Activated T-helper 1 cell treated with anti-CD3 and anti-CD28 coated beads, Interleukin-12 subunit alpha, Interleukin-12 subunit beta, Interleukin-2, Interleukin-4 antibody, amounts not matched to agents 30 ng/mL and 10 ng/mL and 1 ng/mL, durations not matched to agents 14 hours and 24 hours and 36 hours (primary cell): ENCODE measurements at places on chromosomes 4 and X.
A peak's percentile ranks its signal among the peaks of the same experiment; 100 is the strongest.

DNA sequence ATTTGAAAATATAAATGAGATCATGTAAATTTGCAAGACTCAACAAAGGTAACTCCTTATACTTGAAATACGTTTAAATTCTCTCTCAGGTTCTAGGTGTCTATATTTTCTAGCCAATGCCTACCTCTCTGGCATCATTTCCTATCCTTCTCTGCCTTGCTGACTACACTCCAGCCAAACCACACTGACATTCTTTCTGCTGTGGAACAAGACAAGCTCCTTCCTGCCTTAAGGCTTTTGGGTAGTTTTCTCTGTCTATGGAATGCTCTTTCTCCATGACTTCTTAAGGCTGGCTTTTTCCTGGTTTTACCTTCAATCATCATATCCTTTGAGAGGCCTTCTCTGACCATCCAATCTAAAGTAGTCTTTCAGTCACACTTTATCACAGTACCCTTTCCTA, 201.0 kb downstream of the SPRY1 start:
- no peak overlapping the region for H3K4me3 ChIP-seq

- no peaks in the 10 kb centered on the region for H3K4me1 ChIP-seq
- H3K27ac ChIP-seq: no peak overlapping the region
- no peak for DNase-seq
- no peaks in the 10 kb centered on the region for H3K36me3 ChIP-seq
Observed at GRCh38 chrX:81377329-81377728, 175.4 kb downstream of the SH3BGRL start.

GRCh38 chr4:2194496-2194895, 47.4 kb downstream of the HAUS3 start:
- H3K36me3 ChIP-seq: peaks cover 8% of the 10 kb centered on the region
- H3K4me1 ChIP-seq: peaks cover 4% of the 10 kb centered on the region
- no peak for DNase-seq
- H3K4me3 ChIP-seq: no peak overlapping the region

GRCh38 chr4:61204353-61205060, 4.4 kb downstream of the ADGRL3 start:
- no peaks in the 10 kb centered on the region for H3K4me1 ChIP-seq
- peaks cover 41% of the 10 kb centered on the region for H3K27me3 ChIP-seq
- no peak overlapping the region for H3K4me3 ChIP-seq
- no peak overlapping the region for H3K27ac ChIP-seq
- peaks cover 4% of the 10 kb centered on the region for H3K36me3 ChIP-seq

DNA sequence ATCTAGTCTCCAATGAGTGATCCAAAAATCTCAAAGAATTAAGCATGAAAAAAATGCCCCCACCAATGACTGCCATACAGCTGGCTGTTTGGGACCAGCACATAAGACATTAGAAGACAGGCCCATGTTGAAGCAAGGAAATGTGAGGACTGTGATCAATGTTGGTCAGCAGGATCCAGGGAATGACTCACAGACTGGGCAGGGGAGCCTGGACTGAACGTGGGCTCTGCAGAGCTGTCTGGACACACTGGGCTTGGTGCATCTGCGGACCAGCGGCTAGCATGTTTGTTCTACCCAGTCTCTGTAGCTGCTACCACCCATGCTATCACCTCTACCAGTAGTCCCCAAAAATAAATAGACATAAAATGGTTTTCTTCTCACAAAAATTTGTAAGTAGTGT, 108.6 kb downstream of the PALLD start:
- H3K4me3 ChIP-seq: no peak overlapping the region
- H3K36me3 ChIP-seq: no peaks in the 10 kb centered on the region
- DNase-seq: no peak
- H3K27me3 ChIP-seq: peaks cover 18% of the 10 kb centered on the region
- H3K4me1 ChIP-seq: no peaks in the 10 kb centered on the region
- no peak overlapping the region for H3K27ac ChIP-seq

- H3K36me3 ChIP-seq: no peaks in the 10 kb centered on the region
- H3K27me3 ChIP-seq: no peaks in the 10 kb centered on the region
- no peaks in the 10 kb centered on the region for H3K4me1 ChIP-seq
- no peak for DNase-seq
Observed at GRCh38 chr4:174764105-174764729, 64.8 kb downstream of the GLRA3 start.

- peaks cover 5% of the 10 kb centered on the region for H3K4me1 ChIP-seq
- no peak overlapping the region for H3K4me3 ChIP-seq
- H3K27ac ChIP-seq: no peak overlapping the region
Observed at GRCh38 chr4:26281881-26282280, 38.9 kb upstream of the RBPJ start.

GRCh38 chr4:8077181-8078108, 81.2 kb downstream of the ABLIM2 start:
- H3K27ac ChIP-seq: no peak overlapping the region
- H3K36me3 ChIP-seq: no peaks in the 10 kb centered on the region
- H3K27me3 ChIP-seq: peaks cover 4% of the 10 kb centered on the region

GRCh38 chr4:6122496-6122895, 77.9 kb downstream of the JAKMIP1 start:
- H3K4me1 ChIP-seq: peaks cover 16% of the 10 kb centered on the region
- no peak for DNase-seq
- no peaks in the 10 kb centered on the region for H3K27me3 ChIP-seq

GRCh38 chr4:127309369-127310102, 323.2 kb upstream of the INTU start:
- H3K27ac ChIP-seq: no peak overlapping the region
- no peak overlapping the region for H3K4me3 ChIP-seq
- H3K27me3 ChIP-seq: no peaks in the 10 kb centered on the region
- no peak for DNase-seq

GRCh38 chrX:17527135-17527701, 152.2 kb downstream of the NHS start:
- no peak overlapping the region for H3K4me3 ChIP-seq
- H3K4me1 ChIP-seq: peaks cover 6% of the 10 kb centered on the region
- no peak for DNase-seq

- peaks cover 5% of the 10 kb centered on the region for H3K4me1 ChIP-seq
- no peaks in the 10 kb centered on the region for H3K36me3 ChIP-seq
- no peak for DNase-seq
- H3K27ac ChIP-seq: no peak overlapping the region
- peaks cover 4% of the 10 kb centered on the region for H3K27me3 ChIP-seq
Observed at GRCh38 chrX:111168314-111168713, 72.3 kb downstream of the PAK3 start.

- H3K36me3 ChIP-seq: peaks cover 15% of the 10 kb centered on the region
- no peak overlapping the region for H3K4me3 ChIP-seq
- H3K27ac ChIP-seq: peak overlapping the region; percentile 68
- H3K4me1 ChIP-seq: peaks cover 20% of the 10 kb centered on the region
Observed at GRCh38 chr4:102734591-102735385, 26.0 kb downstream of the MANBA start.

GRCh38 chr4:104969394-104970082, 177.1 kb upstream of the TET2 start:
- H3K4me3 ChIP-seq: no peak overlapping the region
- peaks cover 5% of the 10 kb centered on the region for H3K27me3 ChIP-seq
- peaks cover 26% of the 10 kb centered on the region for H3K4me1 ChIP-seq
- peaks cover 9% of the 10 kb centered on the region for H3K36me3 ChIP-seq
- no peak for DNase-seq

- H3K4me3 ChIP-seq: no peak overlapping the region
- no peaks in the 10 kb centered on the region for H3K27me3 ChIP-seq
Observed at GRCh38 chrX:155544881-155545280, 67.9 kb downstream of the TMLHE start.

DNA sequence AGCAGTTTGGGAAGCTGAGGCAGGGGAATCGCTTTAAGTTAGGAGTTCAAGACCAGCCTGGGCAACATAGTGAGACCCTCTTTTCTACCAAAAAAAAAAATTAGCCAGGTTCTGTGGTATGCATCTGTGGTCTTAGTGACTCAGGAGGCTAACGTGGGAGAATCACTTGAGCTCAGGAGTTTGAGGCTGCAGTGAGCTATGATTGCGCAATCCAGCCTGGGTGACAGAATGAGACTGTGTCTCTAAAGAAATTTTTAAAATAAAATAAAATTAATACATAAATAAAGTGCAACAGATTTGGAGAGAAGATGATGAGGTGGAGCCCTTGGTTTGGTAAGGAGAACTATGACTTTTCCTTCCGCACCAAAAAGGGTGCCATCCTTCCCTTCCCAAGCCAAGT, 436.9 kb downstream of the NLGN4X start:
- H3K4me3 ChIP-seq: no peak overlapping the region
- no peaks in the 10 kb centered on the region for H3K4me1 ChIP-seq
- no peak for DNase-seq
- H3K27me3 ChIP-seq: no peaks in the 10 kb centered on the region
- no peak overlapping the region for H3K27ac ChIP-seq

- H3K4me3 ChIP-seq: no peak overlapping the region
- DNase-seq: no peak
- H3K36me3 ChIP-seq: peaks cover 32% of the 10 kb centered on the region
- peaks cover 13% of the 10 kb centered on the region for H3K4me1 ChIP-seq
Observed at GRCh38 chr4:139337612-139338011, 35.3 kb upstream of the NDUFC1 start.

GRCh38 chr4:184250795-184251669, 33.4 kb upstream of the ENPP6 start:
- peak overlapping the region; percentile 27 for H3K4me3 ChIP-seq
- H3K27ac ChIP-seq: peak overlapping the region; percentile 94
- H3K27me3 ChIP-seq: peaks cover 1% of the 10 kb centered on the region
- no peaks in the 10 kb centered on the region for H3K36me3 ChIP-seq
- H3K4me1 ChIP-seq: peaks cover 38% of the 10 kb centered on the region

DNA sequence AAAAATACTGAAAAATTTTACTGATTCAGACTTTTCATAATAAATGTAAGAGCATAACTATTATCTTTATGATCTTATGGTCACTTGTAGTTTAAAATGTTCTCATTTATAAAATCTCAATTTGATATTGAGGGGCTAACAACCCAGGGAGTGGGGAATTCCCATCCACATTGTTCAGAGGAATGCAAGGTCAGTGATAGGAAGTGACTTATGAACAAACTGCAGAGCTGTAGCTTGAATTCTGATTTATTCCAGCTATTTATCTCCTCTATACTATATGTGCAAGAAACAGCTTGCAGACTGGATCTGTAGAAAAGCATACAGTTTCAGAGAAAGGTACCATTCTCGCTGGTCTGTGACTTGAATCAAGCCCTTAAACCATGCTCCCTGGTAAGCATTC, 61.6 kb downstream of the SEC24D start:
- H3K36me3 ChIP-seq: peaks cover 5% of the 10 kb centered on the region
- H3K4me3 ChIP-seq: no peak overlapping the region
- no peak overlapping the region for H3K27ac ChIP-seq
- H3K4me1 ChIP-seq: no peaks in the 10 kb centered on the region
- DNase-seq: no peak

DNA sequence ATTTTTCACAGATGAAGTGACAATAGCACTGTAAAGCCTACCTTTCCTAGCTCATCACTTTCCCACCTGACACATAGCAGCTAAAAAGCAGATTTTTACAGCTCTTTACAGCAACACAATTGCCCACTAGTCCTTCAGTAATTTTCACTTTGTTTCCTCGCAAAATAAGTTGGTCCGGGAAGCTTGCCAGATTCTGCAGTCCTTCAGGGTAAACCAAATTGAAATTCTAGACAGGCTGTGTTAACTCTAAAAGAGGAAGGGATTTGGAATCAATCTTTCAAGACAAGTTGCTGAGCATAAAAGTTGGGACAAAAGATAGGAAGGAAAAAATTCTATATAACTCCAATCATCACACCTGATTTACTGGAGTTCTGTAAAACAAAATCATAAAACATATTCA, 8.7 kb downstream of the C1QTNF7 start:
- no peak overlapping the region for H3K27ac ChIP-seq
- no peak for DNase-seq
- no peaks in the 10 kb centered on the region for H3K36me3 ChIP-seq
- no peak overlapping the region for H3K4me3 ChIP-seq

- H3K27ac ChIP-seq: no peak overlapping the region
- H3K4me1 ChIP-seq: peaks cover 5% of the 10 kb centered on the region
- H3K36me3 ChIP-seq: no peaks in the 10 kb centered on the region
Observed at GRCh38 chr4:182492423-182492822, 249.2 kb downstream of the TENM3 start.

DNA sequence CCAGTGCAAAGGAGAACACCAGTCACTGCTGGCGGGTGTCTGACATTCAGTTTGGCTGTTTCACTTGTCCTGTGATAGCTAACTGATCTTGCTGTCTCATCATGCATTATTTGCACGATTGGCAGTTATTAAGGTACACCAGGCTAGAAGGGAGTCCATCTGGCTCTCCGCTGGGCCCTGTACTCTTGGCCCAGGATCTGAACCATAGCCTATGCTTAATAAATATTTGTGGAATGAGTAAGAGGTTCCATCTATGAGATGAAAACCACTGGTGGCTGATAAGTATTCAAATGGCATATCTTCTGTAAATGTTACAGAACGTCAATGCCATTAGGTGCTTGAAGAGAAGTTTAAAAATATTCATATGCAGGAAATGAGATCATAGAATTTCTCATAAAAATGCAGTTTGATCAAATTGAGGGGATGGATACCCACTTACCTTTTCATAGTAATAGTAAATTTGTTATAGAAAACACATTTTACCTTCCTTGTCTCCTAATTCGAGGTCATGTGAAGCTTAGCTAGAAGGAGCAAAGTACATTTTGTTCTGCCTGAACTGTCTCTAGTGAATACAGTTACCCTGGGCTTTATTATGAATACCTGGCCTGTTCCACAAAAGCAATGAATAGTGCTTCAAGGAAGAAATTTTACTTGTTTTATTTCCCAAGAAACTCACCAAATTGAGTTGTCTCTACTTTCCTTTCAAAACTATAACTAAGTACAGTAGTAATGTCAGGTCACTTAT, 213.5 kb downstream of the CBR4 start:
- H3K27ac ChIP-seq: no peak overlapping the region
- H3K4me3 ChIP-seq: no peak overlapping the region
- no peaks in the 10 kb centered on the region for H3K36me3 ChIP-seq
- H3K4me1 ChIP-seq: no peaks in the 10 kb centered on the region
- H3K27me3 ChIP-seq: peaks cover 2% of the 10 kb centered on the region
- DNase-seq: no peak

- no peak overlapping the region for H3K27ac ChIP-seq
- H3K36me3 ChIP-seq: no peaks in the 10 kb centered on the region
- no peak overlapping the region for H3K4me3 ChIP-seq
- no peak for DNase-seq
- no peaks in the 10 kb centered on the region for H3K27me3 ChIP-seq
Observed at GRCh38 chr4:161132715-161133425, 1030.9 kb downstream of the FSTL5 start.

- H3K36me3 ChIP-seq: peaks cover 42% of the 10 kb centered on the region
- no peak overlapping the region for H3K4me3 ChIP-seq
- H3K27ac ChIP-seq: peak overlapping the region; percentile 32
- DNase-seq: no peak
Observed at GRCh38 chr4:73139991-73140390, 70.5 kb upstream of the COX18 start.

GRCh38 chr4:167831855-167832254, 260.5 kb upstream of the ANXA10 start:
- DNase-seq: no peak
- H3K4me3 ChIP-seq: no peak overlapping the region
- H3K4me1 ChIP-seq: no peaks in the 10 kb centered on the region
- no peaks in the 10 kb centered on the region for H3K36me3 ChIP-seq
- H3K27ac ChIP-seq: no peak overlapping the region
